ENCODE measurements at places on chromosomes 7 and 10. TPM values are rescaled to one million over a fixed set of nuclear protein-coding genes. Genes with fewer than 3 reads are reported as not detected.
A peak's percentile ranks its signal among the peaks of the same experiment; 100 is the strongest.

Gene SYT15B
- 4.1 TPM for total RNA-seq

Gene PRKCQ
- 1.8 TPM for total RNA-seq

Gene ANKRD30A
- total RNA-seq = not detected

Gene CHST3
- total RNA-seq = 0.88 TPM

Gene FUOM
- 88.3 TPM for total RNA-seq

Gene AVPI1
- 66.5 TPM for total RNA-seq

- no peaks in the 10 kb centered on the region for H3K27me3 ChIP-seq
- DNase-seq = no peak
- no peak overlapping the region for H3K27ac ChIP-seq
- H3K36me3 ChIP-seq = no peaks in the 10 kb centered on the region
- no peaks in the 10 kb centered on the region for H3K4me1 ChIP-seq
Measured at GRCh38 chr7:24907311-24907886, 72.6 kb downstream of the OSBPL3 start.

DNA sequence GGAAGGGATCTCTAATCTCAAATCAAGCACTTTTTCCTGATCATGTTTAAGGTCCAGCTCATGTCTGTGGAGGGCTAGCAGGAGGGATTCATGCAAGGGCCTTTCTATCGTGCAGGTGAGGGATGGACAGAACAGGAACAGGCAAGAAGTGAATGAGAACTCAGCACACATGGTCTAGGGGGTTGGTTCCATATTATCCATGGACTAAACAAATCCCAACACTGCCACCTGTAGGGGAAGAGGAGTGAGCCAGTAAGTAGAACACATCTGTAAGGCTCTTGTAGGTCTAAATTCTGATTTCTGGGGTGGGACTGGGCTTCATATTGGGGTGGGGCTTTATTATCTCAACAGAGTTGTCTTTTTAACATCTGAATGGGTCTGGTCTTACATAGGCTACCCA, 138.0 kb upstream of the TARP start:
- no peak overlapping the region for H3K27ac ChIP-seq
- H3K4me3 ChIP-seq = no peak overlapping the region
- no peak for DNase-seq
- no peaks in the 10 kb centered on the region for H3K36me3 ChIP-seq

GRCh38 chr7:92177362-92177761, 1.6 kb downstream of the LRRD1 start:
- no peaks in the 10 kb centered on the region for H3K4me1 ChIP-seq
- H3K4me3 ChIP-seq = no peak overlapping the region
- H3K27me3 ChIP-seq = no peaks in the 10 kb centered on the region
- no peak for DNase-seq
- no peak overlapping the region for H3K27ac ChIP-seq
- no peaks in the 10 kb centered on the region for H3K36me3 ChIP-seq

DNA sequence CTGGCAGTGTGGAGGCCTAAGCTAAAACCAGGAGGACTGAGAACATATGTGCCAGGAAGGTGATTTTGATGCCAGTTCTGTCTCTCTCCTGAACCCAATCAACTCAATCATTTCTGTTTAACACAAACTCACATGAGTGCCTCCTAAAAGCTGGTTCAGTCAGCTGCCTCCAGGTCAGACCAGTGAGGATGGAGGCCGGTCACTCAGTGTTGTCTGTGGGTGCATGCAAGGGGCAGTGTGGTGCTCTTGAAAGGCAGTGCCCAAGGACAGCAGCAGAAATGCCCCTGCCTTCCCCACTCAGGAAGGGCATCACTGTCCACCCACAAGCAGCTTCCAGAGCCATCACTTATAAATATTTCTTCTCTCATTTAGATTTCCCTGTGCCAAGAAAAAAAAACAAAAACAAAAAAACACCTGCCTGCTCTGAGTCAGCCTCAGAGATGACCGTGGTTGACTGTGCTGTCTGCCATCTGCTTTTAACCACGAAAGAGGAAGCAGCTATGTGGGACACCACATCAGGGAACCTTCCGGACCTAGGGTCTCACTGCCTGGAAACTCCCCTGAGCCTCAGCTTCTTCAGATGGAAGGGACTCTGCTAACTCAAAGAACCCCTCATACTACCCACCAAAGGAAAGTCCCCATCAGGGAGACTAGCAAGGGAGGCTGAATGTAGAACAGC, 39.1 kb downstream of the VOPP1 start:
- no peak overlapping the region for H3K4me3 ChIP-seq
- peak; percentile 82 for DNase-seq
- H3K4me1 ChIP-seq = peaks cover 35% of the 10 kb centered on the region
- H3K36me3 ChIP-seq = no peaks in the 10 kb centered on the region

DNA sequence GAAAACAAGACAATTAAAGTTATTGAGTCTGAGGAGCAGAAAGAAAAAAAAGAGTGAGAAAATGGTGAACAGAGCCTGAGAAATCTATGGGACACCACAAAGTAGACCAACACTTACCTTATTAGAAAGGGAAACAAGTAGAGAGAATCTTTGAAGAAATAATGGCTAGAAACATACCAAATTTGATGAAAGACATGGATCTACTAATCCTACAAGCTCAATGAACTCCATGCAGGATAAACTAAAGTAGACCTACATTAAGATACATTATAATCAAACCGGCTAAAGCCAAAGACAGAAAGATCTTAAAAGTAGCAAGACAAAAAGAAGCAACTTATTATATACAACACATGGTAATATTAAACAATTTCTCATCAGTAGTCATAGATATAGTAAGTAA, 782.3 kb upstream of the GHITM start:
- no peaks in the 10 kb centered on the region for H3K4me1 ChIP-seq
- no peaks in the 10 kb centered on the region for H3K36me3 ChIP-seq
- no peak overlapping the region for H3K27ac ChIP-seq
- no peak overlapping the region for H3K4me3 ChIP-seq
- DNase-seq = no peak

DNA sequence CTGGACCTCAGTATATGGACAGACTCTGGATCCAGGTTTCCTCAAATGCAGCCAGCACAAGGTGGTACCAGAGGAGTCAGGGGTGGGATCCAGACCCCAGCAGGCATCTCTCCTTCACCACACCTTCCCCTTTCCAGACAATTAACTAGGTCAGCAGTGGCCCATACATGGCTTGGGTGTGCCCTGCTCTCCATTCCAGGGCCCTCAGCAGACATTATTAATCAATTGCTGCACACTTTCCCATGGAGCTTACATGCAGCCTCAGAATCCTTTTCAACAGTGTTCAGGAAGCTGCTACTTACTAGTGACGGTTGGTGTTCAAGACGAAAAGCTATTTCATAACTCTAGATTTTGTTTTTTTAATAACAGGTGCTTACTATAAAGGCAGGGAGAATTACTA, 6.0 kb downstream of the COL13A1 start:
- no peaks in the 10 kb centered on the region for H3K4me1 ChIP-seq
- no peaks in the 10 kb centered on the region for H3K36me3 ChIP-seq
- no peak overlapping the region for H3K4me3 ChIP-seq
- DNase-seq = no peak

GRCh38 chr10:96896884-96897589, 64.9 kb downstream of the LCOR start:
- H3K4me1 ChIP-seq = no peaks in the 10 kb centered on the region
- H3K4me3 ChIP-seq = no peak overlapping the region
- H3K27me3 ChIP-seq = no peaks in the 10 kb centered on the region
- no peak overlapping the region for H3K27ac ChIP-seq
